A549 treated with RU486 at 1 μM for 4 hours (cell line): ENCODE measurements at places on chromosomes 1 and 21. TPM values are rescaled to one million over a fixed set of nuclear protein-coding genes. Genes with fewer than 3 reads are reported as not detected.

Gene SLC26A9
- total RNA-seq: 0.03 to 0.11 TPM (median 0.07 TPM) in 4 of 5 replicates, not detected in the other

Gene SERPINC1
- 0.16 to 0.35 TPM (median 0.17 TPM) in 4 of 5 replicates, not detected in the other for total RNA-seq

Gene GPA33
- total RNA-seq: not detected in 5 replicates

Gene FCRL5
- total RNA-seq: not detected in 5 replicates

Gene ACOT11
- total RNA-seq: 1.8 to 2.6 TPM (median 1.9 TPM) in 5 replicates

Gene MCOLN2
- 0.73 to 2.8 TPM (median 2.3 TPM) in 5 replicates for total RNA-seq

Gene UBE2Q1
- 52.7 to 93.5 TPM (median 57.0 TPM) in 5 replicates for total RNA-seq

Gene ST6GALNAC5
- total RNA-seq: not detected in 5 replicates

Gene DNALI1
- total RNA-seq: 0.06 to 0.12 TPM in 2 of 5 replicates, not detected in the others

Gene RHOU
- total RNA-seq: 3.3 to 7.0 TPM (median 6.3 TPM) in 5 replicates

Gene EFNA4
- 7.2 to 9.3 TPM (median 7.9 TPM) in 5 replicates for total RNA-seq

Gene KIF2C
- 39.1 to 45.8 TPM (median 42.7 TPM) in 5 replicates for total RNA-seq

Gene ANGPTL1
- total RNA-seq: not detected in 5 replicates

Gene ADORA3
- total RNA-seq: not detected in 5 replicates

Gene TARS2
- 19.8 to 22.5 TPM (median 20.6 TPM) in 5 replicates for total RNA-seq

Gene TFAP2E
- total RNA-seq: 0.19 to 1.1 TPM (median 0.44 TPM) in 5 replicates

Gene C4BPA
- total RNA-seq: 0.30 to 0.86 TPM (median 0.63 TPM) in 5 replicates

Gene LIPI
- total RNA-seq: not detected in 5 replicates

Gene IL20
- not detected in 5 replicates for total RNA-seq
